ENCODE measurements at places on chromosomes 11 and 22.

DNA sequence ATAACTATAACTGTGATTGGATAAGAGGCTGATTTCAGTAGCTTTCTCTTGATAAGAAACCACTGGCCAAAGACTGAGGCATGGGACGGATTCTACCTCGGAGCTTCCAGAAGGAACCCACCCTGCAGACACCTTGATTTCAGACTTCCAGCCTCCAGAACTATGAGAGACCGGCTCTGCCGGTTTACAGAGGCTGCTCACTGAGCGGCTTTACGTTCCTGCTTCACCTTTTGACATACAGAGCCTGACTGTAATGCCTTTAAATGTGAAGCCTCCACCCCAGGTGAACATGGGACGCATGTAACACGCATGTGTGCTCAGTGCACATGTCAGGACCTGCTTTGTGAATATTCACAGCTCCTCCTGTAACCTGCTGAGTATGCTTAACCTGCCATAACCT lies 361.5 kb downstream of the CTTN start:
- DNase-seq = no peak

GRCh38 chr11:94315664-94316063 lies 11.3 kb downstream of the IZUMO1R start:
- DNase-seq = no peak

- DNase-seq = peak; percentile 35
Measured at GRCh38 chr22:40247976-40248375, 70.3 kb downstream of the TNRC6B start.

- no peak for DNase-seq
Measured at GRCh38 chr11:108368134-108368533, 99.2 kb downstream of the C11orf65 start.

DNA sequence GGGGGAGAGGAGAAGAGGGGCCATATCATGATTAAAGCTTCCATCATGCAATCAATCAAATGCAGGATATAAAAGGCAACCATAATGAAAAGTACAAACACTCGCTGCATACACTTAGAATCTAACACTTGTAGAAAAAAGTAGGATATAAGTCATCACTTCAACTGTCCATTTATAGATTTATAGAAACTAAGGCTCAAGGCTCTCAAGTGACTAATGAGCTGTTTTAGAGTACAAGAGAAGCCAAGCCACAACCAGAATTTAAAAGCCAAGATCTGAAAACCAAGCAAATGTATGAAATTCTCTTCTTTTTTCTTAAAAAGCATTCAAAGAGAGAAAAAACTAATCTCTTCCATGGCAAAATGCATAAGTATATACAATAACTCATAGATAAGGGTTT lies 160.2 kb upstream of the BLID start:
- DNase-seq = no peak

- DNase-seq = no peak
Measured at GRCh38 chr11:132859306-132859705, 673.0 kb downstream of the OPCML start.

DNA sequence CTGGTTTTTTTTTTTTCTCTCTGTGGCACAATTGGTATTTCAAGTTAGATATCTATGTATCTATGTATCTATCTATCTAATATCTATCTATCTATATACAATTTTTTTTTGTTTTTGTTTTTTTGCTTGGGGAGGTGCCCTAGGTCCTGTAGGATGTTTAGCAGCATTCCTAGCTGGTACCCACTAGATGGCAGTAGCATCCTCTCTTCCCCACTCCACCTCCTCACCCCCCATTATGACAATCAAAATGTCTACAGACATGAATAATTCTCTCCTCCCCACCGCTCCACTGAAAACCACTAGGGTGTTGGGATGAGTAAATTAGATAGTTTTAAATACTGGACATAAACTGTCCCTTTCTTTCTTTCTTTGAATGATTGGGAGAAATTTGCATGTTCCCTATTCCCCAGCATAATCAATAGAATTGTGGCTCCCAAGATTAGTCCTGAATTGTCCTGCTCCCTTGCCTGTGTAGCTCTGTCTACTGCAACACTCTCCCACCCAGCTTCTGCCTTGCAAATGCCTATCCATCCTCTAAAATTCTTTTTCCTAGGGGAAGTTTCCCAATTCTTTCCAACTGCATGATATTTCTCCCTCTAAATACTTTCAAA lies 1152.4 kb downstream of the LRRC4C start:
- no peak for DNase-seq

- DNase-seq = no peak
Measured at GRCh38 chr11:29485641-29486040, 531.2 kb downstream of the KCNA4 start.

DNA sequence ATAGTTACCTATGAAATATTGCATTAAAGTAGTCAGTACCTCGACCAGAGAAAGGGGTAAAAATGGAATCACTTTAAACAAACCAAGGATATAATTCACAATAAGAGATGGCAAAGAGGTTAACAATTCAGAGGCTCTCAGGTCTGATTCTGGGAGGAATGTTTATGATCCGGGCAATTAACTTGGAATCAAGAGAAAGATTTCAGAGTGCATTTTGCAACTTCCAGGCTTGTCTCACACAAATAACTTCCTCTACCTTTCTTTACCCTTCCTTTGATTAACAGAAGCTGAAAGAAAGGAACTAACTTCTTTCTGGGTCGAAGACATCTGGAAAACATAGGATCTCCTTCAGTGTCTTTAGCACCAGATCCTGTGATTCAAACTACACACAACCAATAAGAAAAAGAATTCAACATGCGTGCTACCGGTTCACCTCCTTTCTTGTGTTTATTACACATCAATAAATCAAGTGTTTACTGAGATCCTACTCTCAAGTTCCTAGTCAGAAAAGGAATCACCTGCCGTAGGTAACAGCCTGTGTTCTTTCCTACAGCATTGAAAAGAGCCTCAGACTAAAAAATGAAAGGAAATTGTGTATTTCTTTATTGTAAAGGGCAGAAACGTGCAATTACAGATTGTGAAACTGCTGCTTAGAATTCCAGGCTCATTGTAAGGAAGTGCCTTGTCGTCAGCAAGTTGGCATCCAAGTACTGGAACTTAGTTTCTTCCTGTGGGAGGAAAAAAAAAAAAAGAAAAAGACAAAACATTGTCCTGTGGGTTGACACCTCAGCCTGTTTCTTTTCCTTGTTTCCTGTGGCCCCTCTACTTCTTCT lies 29.5 kb downstream of the CARD18 start:
- no peak for DNase-seq

GRCh38 chr11:3340025-3340424 lies 38.9 kb downstream of the ZNF195 start:
- no peak for DNase-seq

DNA sequence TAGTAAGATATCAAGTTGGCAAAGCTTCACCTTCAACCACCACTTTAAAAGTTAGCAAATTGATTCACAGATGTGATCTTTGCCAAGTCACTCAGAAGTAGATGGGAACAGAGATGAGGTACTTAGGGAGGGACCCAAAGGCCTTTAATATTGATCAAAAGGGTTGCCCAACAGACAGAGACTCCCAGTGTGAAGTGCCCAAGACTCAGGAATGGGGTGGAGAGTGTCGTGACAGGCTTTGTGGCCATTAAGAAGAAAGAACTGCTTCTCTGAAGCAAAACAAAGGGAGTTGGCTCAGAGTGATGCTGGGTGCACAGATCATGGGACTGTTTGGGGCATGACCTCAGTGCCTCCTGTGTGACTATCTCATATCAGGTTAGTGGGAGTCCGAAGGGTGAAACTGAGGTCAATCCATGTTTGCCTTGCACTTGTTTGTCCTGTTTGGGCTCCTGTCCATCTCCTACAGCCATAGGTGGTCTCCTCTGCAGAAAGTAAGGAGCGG lies 132.3 kb downstream of the APIP start:
- no peak for DNase-seq

- DNase-seq = no peak
Measured at GRCh38 chr22:50415426-50415825, 59.4 kb downstream of the SBF1 start.

DNA sequence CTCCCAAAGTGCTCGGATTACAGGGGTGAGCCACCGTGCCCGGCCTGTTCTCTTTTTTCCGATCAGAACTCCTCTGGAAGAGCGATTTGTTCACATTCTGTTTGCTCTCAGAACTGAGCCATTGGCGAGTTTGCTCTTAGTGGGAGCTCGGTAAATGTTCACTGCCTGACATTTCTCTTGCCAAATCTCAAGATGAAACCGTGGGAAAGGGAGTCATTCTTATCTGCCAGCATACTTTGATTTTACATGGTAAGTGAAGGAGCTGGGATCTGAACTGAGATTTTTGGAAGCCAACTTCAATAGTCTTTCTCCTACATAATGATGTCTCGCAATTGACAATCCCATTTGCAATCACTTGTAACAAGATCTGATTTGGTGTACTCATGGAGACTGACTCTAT lies 445.8 kb upstream of the ISX start:
- no peak for DNase-seq

DNA sequence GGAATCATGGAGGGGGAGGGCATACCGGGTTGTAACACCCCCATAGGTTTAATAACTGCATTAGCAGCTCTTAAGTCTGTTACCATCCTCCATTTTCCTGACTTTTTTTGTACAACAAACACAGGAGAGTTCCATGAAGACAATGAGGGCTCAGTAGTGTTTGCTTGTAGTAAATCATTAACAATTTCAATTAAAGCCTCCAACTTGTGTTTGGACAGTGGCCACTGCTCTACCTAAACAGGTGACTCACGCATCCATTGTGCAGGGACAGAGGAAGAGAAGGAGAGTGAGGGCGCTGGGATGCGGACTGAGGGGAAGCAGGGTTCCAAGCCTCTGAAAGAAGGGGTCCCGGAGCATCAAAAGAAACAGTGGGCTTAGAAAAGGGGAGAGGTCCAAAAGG lies 21.3 kb upstream of the MTNR1B start:
- DNase-seq = no peak

Data from stimulated activated CD8-positive, alpha-beta memory T cell treated with anti-CD3 and anti-CD28 coated beads, Interleukin-12 subunit alpha, Interleukin-12 subunit beta, amount 100 ng/mL, for 4 hours (primary cell).